Right renal pelvis (tissue), 4 donors: ENCODE measurements at places on chromosomes 5 and 9. TPM values are rescaled to one million over a fixed set of nuclear protein-coding genes. Genes with fewer than 3 reads are reported as not detected.

Gene FOXD4L5
- 0.07 TPM for polyA plus RNA-seq

Gene LRRC14B
- polyA plus RNA-seq: not detected

Gene RAPGEF6
- 15.0 TPM for polyA plus RNA-seq

Gene PDE8B
- polyA plus RNA-seq: 7.7 TPM

DNA sequence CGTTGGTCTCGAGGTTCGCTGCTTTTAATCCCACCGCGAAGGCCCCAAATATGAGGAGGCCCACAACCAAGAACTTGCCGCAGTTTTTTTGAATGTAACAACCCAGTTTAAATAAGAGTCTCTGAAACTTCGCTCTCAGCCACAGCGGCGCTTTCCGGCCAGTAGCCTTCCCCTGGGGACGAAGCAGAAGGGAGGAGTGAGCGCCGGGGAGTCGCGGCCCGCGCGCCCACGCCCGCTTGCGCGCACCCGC lies 10.4 kb downstream of the PTCH1 start:
- DNase-seq: no peak

DNA sequence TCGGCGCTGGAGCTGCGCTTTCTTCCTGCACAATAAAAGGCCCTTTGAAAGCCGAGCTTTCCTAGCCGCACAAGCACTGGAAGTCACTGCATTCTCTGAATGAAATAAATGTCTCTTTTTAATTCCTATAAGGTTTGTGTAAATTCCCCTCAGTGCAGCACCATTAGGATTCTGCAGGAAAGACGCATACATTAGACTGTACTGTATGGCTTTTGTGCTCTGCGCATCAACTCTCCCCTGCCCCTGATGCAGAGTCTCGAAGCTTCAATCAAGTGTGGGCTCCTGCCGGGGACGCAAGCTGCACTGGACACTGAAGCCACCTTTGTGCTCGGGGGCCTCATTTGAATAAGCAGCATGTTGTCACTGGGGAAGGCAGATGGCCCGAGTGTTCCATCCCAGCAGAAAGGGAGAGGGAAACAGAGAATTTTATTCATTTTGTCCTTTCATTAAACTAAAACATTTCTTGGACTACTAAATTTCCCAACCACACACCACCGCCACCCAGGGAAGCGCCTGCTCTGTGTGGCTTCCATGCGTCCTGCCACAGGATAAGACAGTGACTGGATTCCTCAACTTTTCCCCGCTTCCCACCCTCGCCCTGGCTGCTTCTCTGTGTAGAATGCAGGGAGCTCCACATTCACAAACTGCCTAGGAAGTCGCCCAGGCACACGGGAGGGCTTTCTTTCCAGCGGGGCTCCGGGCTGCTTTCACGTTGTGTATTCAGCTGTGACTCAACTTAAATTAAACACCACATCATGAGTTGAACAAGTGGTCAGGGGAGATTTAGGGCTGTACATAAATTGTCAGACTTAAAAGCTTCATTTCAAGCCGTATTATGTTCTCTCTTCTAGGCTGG lies 635.4 kb downstream of the IRX1 start:
- no peak for DNase-seq

DNA sequence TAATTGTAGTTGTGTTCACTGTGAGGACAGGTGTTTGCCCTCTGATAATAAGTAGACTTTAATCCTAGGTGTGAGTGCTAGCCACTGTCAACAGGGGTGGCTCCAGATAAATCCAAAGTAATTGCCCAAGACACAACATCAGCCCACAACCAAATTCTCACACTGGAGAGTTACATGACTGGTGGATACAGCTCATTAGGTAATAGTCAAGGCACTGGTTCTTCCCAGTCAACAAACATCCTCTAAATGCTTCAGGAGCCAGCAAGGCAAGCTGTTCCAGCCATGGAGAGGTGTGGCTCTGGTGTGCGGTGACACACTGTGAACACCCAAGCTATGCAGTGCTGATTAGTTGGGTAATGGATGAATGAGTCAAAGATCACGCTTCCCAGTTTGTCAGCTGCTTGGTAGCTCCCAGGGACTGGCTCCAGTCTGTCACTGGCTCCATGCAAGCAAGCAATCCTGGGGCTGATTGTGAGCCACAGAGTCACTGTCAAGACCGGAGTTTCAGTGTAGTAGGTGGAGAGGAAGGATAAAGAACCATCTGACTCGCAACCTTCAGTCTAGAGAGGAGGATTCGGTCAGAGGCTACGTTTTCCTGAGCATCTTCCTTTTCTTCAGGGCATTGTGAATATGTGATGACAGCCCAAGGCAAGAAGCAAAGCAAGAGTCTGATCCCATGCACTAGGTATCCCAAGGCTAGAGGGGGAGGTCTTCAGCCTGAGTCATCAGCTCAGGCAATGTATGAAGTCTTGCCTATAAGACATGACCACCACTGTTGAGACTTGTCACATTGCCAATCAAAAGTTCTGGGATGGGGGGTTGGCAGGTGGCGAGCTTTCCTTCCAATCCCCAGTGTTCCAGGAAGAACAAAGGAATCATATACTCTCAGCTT lies 63.1 kb downstream of the UGCG start:
- DNase-seq: no peak

- no peak for DNase-seq
Measured at GRCh38 chr9:91061506-91061905, 259.9 kb downstream of the SYK start.

DNA sequence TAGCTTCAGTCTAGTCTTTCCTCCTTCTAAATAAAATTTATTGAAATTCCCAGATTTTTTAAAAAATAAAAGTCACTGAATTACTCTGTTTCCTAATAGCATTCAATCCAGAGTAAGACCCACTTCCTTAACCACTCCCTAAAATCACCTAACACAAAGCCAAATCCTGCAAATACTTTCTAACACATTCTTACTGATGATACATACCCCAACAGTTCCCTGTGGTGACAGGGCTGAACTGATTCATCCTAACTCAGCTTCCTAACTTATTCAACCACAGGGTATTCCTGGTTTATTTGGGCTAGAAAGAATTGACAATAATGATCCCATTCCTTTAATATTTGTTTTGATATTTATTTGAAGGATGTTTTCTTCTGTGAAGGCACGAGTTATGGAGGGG lies 40.7 kb upstream of the ZNF300 start:
- no peak for DNase-seq

DNA sequence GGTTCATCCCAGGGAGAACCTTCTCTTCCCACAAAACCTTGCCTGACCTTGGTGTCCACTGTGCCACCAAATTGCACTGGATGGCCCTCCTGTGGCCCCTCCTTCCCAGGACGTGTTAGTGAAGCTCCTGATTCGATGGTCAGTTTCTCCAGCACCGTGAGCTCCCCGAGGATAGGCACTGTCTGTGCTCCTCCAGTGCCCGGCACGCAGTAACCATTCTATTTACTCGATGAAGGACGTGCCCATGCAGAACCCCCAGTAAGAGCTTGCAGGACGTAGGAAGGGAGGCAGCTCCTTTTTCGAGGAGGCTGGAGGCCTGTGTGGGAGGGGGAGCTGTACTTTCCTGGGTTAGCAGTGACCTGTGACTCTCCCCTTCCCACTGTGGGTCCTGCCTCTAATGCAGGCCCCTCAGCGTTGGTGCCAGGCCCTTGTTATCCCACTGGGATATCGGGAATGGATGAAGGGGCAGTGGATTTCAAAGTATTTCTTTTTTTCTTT lies 39.6 kb downstream of the HABP4 start:
- no peak for DNase-seq

GRCh38 chr9:112097712-112098688 lies 77.1 kb downstream of the SUSD1 start:
- peak; percentile 64 for DNase-seq

- DNase-seq: no peak
Measured at GRCh38 chr5:172370648-172371545, 83.4 kb downstream of the SH3PXD2B start.
